ENCODE measurements at places on chromosomes 11 and 22. TPM values are rescaled to one million over a fixed set of nuclear protein-coding genes. Genes with fewer than 3 reads are reported as not detected.

DNA sequence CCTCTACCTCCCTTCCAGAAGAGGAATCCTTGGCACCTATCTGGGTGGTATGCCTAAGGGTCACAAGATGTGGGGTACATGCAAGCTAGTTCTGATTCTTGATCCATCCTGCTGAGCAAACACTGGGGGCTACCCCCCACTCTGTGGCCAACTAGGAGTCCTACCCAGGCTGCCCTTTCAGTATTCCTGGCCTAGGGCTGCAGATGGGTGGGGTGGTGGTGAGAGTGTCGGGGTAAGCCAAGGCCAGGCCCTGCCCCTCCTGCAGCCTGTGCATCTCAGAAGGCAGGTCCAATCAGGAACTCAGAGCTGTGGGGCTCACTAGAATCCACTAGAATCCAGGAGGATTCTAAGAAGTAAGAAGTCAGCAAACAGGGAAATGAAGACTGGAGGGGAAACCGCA is 10.9 kb downstream of the SSH3 start:
- ATAC-seq: no peak

- no peak for ATAC-seq
Measured at GRCh38 chr11:110614031-110614430, 98.2 kb downstream of the ARHGAP20 start.

DNA sequence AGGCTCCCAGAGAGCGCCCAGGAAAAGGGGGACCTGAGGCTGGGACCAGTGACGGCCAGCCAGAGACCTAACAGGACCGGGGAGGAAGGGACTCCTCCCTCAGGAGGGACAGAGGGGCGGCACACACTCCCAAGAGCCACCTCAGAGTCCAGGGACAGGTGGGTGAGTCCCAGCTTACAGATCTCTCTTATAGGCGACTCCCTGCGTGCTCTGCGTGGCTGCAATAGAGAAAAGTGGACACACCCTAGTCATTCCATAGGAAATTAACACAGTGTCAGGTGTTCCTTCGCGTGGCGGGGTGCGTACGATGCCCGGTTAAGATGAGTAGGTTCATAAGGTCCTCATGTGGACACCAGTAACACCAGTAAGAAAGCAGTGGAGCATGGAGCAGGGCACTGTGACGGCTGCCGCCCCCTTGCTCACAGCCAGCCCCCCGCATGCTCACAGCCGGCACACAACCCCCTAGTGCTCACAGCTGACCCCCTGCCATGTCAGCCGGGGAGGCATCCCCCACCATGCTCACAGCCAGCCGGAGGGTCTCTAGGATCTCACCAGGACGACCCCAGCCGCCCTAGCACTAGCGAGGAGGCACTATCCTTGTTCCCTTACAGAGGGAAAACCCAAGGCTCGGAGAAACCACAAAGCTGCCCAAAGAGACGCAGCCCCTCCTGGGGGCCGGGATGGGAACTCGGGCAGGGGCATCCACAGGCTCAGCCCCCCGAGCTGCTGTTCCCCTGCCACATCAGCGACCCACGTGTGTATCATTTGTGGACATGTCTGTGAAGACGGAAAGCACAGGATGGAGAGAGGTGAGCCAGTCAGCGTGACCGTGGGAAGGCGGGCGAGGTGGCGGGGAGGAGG is 426.8 kb downstream of the TBC1D22A start:
- no peak for ATAC-seq

GRCh38 chr11:47907499-47907898 is 59.3 kb upstream of the NUP160 start:
- ATAC-seq: no peak

DNA sequence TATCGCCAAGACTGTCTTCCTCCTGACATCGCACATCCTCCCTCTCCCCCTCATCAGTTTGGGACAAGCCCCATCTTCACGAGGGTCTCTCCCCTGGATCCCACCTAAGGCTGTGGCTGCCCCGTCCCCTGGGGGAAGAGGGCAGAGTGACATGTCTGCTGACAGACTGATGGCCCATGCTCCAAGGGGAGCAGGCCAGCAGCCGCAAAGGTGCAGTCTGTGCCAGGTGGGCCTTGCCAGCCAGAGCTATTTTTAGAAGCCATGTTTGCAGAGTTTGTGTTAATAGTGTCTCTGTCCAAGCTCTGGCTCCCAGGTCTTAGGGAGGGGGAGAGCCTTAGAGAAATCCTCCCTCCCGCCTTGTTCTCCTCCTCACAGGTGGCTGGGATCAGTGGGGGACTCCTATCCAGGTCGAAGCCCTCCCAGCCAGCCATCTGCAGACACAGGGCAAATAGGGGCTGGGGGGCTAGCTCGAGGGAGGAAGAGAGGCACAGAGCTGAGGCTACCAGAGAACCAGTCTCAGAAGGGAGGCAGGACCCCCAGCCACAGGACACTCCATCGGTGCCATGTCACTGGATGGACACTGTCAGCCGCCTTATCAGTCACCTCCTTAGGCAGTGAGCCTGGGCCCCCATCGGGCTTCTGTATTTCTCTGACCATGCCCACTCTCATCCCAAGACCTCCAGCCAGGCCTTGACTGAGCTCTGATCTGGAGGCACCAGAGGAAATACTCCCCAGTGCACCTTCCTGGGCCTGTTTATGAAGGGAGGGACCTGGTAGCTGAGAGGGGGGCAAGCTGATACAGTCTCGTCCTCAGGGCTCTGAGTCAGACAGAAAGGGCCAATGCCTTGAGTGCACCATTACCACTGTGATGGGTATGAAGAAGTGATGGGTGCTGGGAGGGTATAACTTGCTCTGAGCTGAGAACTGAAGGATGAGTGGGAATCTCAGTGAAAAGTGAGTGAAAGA is 49.3 kb downstream of the CHRDL2 start:
- ATAC-seq: no peak

- ATAC-seq: peak; percentile 50
Measured at GRCh38 chr11:67293090-67293489, 4.0 kb downstream of the ANKRD13D start.

GRCh38 chr22:38233427-38233826 is 31.6 kb downstream of the MAFF start:
- ATAC-seq: no peak

- no peak for ATAC-seq
Measured at GRCh38 chr11:64060861-64061444, 25.2 kb downstream of the FLRT1 start.

GRCh38 chr11:116835042-116835772 is 2.2 kb downstream of the APOA1 start:
- ATAC-seq: peak; percentile 14

- ATAC-seq: peak; percentile 4
Measured at GRCh38 chr22:37747080-37747714, 50.3 kb downstream of the TRIOBP start.

DNA sequence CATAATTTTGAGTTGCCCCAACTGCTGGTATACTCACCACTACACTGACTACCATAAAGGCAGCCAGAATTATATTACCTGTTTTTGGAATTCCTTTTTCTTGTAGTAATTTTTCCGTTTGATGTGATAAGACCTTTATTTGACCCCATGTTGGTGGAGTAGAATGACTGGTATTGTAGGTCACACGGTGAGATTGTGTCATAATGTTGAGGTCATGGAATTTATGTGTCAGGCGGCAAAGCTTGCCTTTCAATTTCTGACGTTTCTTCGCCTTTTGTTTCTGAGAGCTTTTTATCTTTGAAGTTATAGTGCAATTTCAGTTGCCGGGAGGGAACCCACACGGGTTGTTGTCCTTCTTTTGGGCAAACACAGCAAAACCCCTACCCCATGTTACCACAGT is 13.0 kb downstream of the OR52K1 start:
- peak; percentile 70 for ATAC-seq

DNA sequence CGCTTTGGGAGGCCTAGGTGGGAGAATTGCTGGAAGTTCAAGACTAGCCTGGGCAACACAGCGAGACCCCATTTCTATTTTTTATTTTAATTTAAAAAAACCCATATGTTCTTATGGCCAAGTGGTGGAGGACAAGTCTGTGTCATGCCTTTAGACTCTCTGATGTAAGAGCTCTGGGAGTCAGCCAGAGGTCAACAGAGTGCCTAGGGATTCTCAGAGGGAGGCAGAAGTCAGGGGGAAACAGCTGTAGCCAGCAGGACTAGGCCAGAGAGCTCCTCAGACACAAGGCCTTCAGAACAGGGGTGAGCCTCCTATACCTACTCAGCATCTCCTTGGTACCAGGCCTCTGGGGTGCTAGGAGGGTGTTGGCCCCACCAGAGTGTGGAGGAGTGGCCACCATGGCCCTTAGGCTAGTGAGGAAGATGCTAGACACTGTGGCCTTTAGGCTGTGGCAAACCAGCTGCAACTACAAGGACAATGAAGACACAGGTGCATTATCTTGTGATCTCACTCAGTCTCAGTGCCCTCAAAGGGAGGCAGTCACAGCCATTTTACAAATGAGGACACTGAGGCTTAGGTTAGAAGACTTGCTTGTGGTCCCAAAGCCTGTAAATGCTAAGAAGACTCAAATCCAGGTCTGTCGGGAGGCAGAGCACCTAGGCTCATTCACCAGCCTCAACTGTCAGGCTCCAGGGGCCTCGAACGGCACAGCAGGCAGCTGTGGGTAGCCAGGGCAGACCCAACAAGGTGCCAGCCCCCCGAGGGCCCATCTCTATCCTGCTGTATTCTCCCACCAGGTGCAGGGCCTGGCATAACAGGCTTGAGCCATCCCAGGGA is 5.0 kb downstream of the ZP1 start:
- ATAC-seq: no peak

DNA sequence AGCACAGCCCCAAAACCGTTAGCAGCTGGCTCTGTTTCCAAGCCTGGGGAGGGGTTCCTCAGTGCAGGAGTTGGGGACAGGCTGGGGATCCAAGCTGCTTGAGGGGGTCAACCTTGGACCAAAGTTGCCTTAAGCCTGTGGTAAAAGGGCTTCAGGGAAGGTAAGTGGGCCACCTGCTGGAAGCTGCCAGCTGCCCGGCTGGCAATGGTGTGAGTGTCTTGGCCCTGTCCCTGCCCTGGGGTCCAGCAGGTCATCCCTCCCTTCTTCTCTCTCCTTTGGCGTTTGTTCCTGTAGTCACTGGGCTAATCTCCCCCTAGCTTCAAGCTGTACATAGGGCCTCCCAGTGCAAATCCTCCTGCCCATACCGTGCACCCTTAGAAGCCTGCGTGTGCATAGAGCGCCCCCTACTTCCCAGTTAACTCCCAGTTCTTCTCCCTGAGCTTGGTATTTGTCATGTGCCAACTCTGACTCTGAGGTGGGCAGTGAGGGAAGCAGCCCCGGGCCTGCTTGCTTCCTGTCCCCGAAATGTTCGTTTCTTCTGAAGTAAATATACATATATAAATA is 4.4 kb downstream of the TMEM258 start:
- ATAC-seq: no peak

- no peak for ATAC-seq
Measured at GRCh38 chr11:35064114-35064800, 74.7 kb upstream of the CD44 start.

GRCh38 chr11:123054301-123055065 is 7.5 kb downstream of the HSPA8 start:
- peak; percentile 70 for ATAC-seq

DNA sequence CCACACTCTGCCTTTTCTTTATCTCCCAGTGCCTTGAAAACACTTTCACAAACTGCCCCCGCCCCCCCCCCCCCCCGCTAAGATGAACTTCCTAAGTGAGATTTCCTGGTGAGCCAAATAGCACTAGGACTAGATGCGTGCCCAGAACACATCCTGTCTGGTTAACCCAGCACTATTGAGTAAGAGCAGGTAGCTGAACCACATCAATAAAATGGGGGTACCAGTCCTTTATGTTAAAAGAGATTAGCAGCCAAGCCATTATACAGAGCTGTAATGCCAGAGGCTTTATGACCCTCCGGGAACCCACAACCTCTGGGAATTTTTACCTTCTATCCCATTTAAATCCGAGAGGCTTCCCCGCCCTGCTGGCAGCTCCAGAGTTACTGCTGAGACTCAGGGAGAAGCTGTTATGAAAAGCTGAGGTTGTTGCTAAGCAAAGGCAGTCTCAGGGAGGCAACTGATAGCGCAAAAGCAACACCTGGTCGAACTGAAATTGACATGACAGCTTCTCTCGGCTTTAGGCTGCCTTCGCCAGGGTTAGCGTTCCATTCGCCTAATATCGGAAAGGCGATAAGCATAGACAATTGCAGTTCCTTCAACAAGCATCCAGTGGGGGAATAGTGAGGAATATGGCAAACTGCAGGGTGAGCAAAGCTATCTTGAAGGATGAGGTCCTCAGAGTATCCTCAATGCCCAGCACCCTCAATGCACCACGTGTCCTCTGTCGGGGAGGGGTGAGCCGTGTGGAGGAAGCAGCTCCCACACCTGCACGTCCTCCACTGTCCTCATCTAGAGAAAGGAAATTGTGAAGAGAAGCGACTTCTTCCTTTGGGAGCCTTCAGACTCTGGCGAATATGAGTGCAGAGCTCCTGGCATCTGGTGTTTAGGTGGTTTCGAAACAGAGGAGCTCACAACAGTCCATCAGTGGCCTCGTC is 977.0 kb downstream of the NTM start:
- no peak for ATAC-seq

- no peak for ATAC-seq
Measured at GRCh38 chr22:33114565-33114964, 56.4 kb upstream of the SYN3 start.

Gene HBB
- total RNA-seq: 20.2 TPM

Gene MAPK11
- total RNA-seq: 5.8 TPM

Gene SCARF2
- total RNA-seq: 0.48 TPM

Gene SLC5A1
- 8.1 TPM for total RNA-seq

Gene TRIM51
- not detected for total RNA-seq

Gene OR2AT4
- total RNA-seq: not detected

Gene CWF19L2
- 6.8 TPM for total RNA-seq

Gene SLC17A6
- not detected for total RNA-seq

Gene GAL3ST1
- not detected for total RNA-seq
